Substantia nigra (tissue), 51 donors: ENCODE measurements at places on chromosomes 4 and X.

GRCh38 chr4:159045321-159045720 is 57.6 kb upstream of the RAPGEF2 start:
- DNase-seq: no peak

DNA sequence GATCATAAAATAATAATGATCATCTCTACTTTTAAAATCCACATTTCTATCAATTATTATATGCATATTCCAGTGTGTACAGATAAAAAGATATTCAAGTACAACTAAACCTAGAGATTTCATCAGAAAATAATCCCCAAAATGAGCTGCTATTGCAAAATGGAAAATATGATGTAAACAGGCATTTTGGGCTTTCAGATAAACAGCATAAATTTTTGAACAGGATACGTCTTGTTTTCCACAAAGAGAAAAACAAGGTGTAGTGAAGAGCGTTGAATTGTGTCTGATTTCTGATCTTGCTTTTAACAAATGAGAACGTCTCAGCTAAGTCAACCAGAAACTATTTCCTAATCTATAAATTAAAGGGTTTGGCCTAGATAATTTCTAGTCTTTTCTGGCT is 349.6 kb upstream of the FTHL17 start:
- no peak for DNase-seq

- no peak for DNase-seq
Measured at GRCh38 chrX:41031256-41031967, 53.8 kb upstream of the USP9X start.

- no peak for DNase-seq
Measured at GRCh38 chrX:54479136-54480111, 16.6 kb downstream of the FGD1 start.

- DNase-seq: no peak
Measured at GRCh38 chrX:150156615-150157014, 206.5 kb upstream of the MAMLD1 start.

- no peak for DNase-seq
Measured at GRCh38 chr4:162837679-162838078, 329.0 kb downstream of the NAF1 start.

GRCh38 chr4:8204576-8205227 is 5.6 kb downstream of the SH3TC1 start:
- DNase-seq: no peak

GRCh38 chr4:177574446-177574845 is 132.2 kb upstream of the AGA start:
- no peak for DNase-seq

- DNase-seq: no peak
Measured at GRCh38 chr4:68346461-68346860, 3.4 kb downstream of the YTHDC1 start.
